NCI-H2171 (cell line): ENCODE measurements at places on chromosomes 1 and 21.

- DNase-seq, result peak; percentile 51
Observed at GRCh38 chr1:214551436-214552173, at the start of gene PTPN14. Gene PTPN14, minus strand, starts transcription at chr1:214551602. Its CDS starts 86,799 bp downstream, at chr1:214464803.

DNA sequence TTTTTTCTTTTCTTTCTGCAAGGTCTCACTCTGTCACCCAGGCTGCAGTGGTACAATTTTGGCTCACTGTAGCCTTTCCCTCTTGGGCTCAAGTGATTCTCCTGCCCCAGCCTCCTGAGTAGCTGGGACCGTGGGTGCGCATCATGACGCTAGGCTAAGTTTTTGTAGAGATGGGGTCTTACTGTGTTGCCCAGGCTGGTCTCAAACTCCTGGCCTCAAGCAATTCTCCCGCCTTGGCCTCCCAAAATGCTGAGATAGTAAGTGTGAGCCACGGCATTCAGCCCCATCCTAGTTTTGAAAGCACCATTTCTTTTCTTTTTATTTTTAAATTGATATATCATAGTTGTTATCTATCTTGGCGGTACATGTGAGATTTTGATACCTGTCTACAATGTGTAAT is 140.6 kb downstream of the GALNT2 start:
- DNase-seq, result no peak

GRCh38 chr1:7932524-7933138 is 8.0 kb downstream of the TNFRSF9 start:
- DNase-seq, result no peak

DNA sequence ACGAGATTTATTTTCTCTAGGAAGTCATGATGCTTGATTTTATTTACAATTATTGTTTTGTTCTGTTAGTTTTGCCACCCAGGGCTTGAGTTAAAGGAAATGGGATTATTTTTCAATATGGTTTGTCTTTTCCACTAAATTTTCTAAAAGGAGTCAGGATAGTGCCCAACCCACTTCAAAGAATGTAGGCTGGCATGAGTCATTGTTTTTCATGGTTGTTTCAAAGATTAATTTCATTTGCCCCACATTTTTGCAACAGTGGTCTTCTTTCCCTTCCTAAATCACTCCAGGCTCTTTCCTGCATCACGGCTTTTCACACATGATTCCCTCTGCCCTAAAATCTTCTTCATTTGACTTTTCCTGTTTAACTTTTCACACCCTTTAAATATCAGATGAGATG is 2.5 kb downstream of the SLAMF6 start:
- no peak for DNase-seq

DNA sequence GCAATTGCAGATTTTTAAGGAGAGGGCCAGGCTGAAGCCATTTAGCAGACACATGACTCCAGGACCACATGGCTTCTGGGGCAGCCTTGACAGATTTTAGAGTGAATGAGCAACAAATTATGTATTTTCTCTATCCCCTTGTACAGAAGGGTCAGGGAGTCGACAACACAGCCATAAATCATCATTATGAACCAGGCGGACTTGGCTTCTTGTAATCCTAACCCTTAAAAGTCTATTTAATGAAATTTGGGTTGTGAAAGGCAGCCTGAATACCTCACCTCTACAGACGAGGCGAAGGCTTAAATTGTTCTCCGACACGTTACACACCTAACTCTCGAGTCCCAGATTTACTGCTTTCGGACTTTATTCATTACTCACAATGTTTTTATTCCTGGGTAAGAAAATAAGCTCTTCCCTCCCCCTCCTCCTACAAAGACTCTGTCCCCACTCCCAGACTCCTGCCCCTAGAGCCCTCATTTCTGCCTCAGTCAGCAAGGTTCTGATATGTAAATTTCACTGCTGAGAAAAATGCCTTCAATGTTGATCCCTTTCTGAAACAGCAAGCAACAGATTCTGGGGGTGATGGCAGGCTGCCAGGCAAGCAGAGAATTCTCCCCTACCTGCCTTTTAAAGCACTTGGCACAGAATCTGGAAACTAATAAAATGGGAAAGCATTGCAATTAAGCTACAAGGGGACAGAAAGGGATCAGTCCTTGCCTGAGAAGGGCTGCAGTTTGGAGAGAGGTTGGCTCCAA is 51.6 kb downstream of the PLPP3 start:
- DNase-seq, result peak; percentile 41

- DNase-seq, result no peak
Observed at GRCh38 chr1:228994676-228995594, 259.7 kb downstream of the RHOU start.
